A549 treated with CpdA at 1 μM for 4 hours (cell line): ENCODE measurements at places on chromosomes 6 and 20. TPM values are rescaled to one million over a fixed set of nuclear protein-coding genes. Genes with fewer than 3 reads are reported as not detected.

SIGLEC1 gene
- total RNA-seq: 0.01 to 0.02 TPM in 2 of 5 replicates, not detected in the others

OR2J2 gene
- not detected in 5 replicates for total RNA-seq

POM121L2 gene
- not detected in 5 replicates for total RNA-seq

RREB1 gene
- total RNA-seq: 7.0 to 9.0 TPM (median 7.4 TPM) in 5 replicates

SNAI1 gene
- total RNA-seq: 11.6 to 21.6 TPM (median 19.3 TPM) in 5 replicates

HLA-DRB1 gene
- not detected in 5 replicates for total RNA-seq

PABPC1L gene
- 14.2 to 20.2 TPM (median 17.9 TPM) in 5 replicates for total RNA-seq

CEBPB gene
- 75.4 to 222 TPM (median 175 TPM) in 5 replicates for total RNA-seq

C6orf163 gene
- 0.24 to 0.54 TPM (median 0.27 TPM) in 5 replicates for total RNA-seq

FAM184A gene
- total RNA-seq: 0.05 TPM in 1 of 5 replicates, not detected in the others

BPI gene
- not detected in 5 replicates for total RNA-seq

ACTL10 gene
- 0.02 TPM in 1 of 5 replicates, not detected in the others for total RNA-seq

SMPD2 gene
- 10.5 to 16.0 TPM (median 15.1 TPM) in 5 replicates for total RNA-seq

TFAP2C gene
- 12.8 to 17.1 TPM (median 15.8 TPM) in 5 replicates for total RNA-seq

IL17A gene
- not detected in 5 replicates for total RNA-seq

RAET1L gene
- 0.18 to 0.49 TPM (median 0.27 TPM) in 5 replicates for total RNA-seq

PNLDC1 gene
- 0.11 TPM in 1 of 5 replicates, not detected in the others for total RNA-seq

HLA-DQB2 gene
- not detected in 5 replicates for total RNA-seq

BTBD3 gene
- total RNA-seq: 15.3 to 18.2 TPM (median 16.7 TPM) in 5 replicates

MMP24 gene
- 15.8 to 20.6 TPM (median 18.5 TPM) in 5 replicates for total RNA-seq

CST2 gene
- 0.22 to 0.44 TPM (median 0.39 TPM) in 3 of 5 replicates, not detected in the others for total RNA-seq

PHACTR3 gene
- total RNA-seq: not detected in 5 replicates

TMX4 gene
- total RNA-seq: 13.4 to 15.2 TPM (median 13.8 TPM) in 5 replicates

NMBR gene
- total RNA-seq: not detected in 5 replicates

DDX27 gene
- total RNA-seq: 63.7 to 64.6 TPM (median 64.2 TPM) in 5 replicates

SMOC2 gene
- not detected in 5 replicates for total RNA-seq

NOX3 gene
- not detected in 5 replicates for total RNA-seq

LY86 gene
- total RNA-seq: not detected in 5 replicates

SLPI gene
- total RNA-seq: 8.8 to 14.6 TPM (median 11.2 TPM) in 5 replicates

PAX1 gene
- total RNA-seq: 0.09 TPM in 1 of 5 replicates, not detected in the others

CD93 gene
- total RNA-seq: not detected in 5 replicates

CALHM6 gene
- total RNA-seq: not detected in 5 replicates

MRPS10 gene
- 36.9 to 42.5 TPM (median 39.2 TPM) in 5 replicates for total RNA-seq

HSPA1A gene
- total RNA-seq: 218 to 535 TPM (median 388 TPM) in 5 replicates

MAS1 gene
- total RNA-seq: not detected in 5 replicates

EZR gene
- 279 to 341 TPM (median 301 TPM) in 5 replicates for total RNA-seq

APOM gene
- 1.8 to 4.8 TPM (median 3.2 TPM) in 5 replicates for total RNA-seq

FARS2 gene
- 10.5 to 12.3 TPM (median 11.2 TPM) in 5 replicates for total RNA-seq

SLC17A1 gene
- total RNA-seq: 0.05 TPM in 1 of 5 replicates, not detected in the others

SLC12A5 gene
- 11.6 to 15.4 TPM (median 14.4 TPM) in 5 replicates for total RNA-seq

IL17F gene
- total RNA-seq: not detected in 5 replicates

LTB gene
- 0.27 to 0.39 TPM (median 0.35 TPM) in 5 replicates for total RNA-seq

FGD2 gene
- total RNA-seq: not detected in 5 replicates

NHLRC1 gene
- 1.5 to 2.2 TPM (median 1.8 TPM) in 5 replicates for total RNA-seq

ZNF391 gene
- total RNA-seq: 0.24 to 0.55 TPM (median 0.27 TPM) in 5 replicates

CHRNA4 gene
- 0.16 to 0.29 TPM (median 0.20 TPM) in 5 replicates for total RNA-seq

SPATS1 gene
- total RNA-seq: not detected in 5 replicates

NEDD9 gene
- 29.8 to 40.9 TPM (median 36.4 TPM) in 5 replicates for total RNA-seq

PRL gene
- not detected in 5 replicates for total RNA-seq
